ENCODE measurements at places on chromosomes 7 and 10.

- no peak for DNase-seq
Measured at GRCh38 chr7:139876622-139877283, 47.7 kb downstream of the TBXAS1 start.

GRCh38 chr7:130387628-130388403 lies 7.5 kb downstream of the CPA1 start:
- DNase-seq, result no peak

GRCh38 chr10:131760416-131761166 lies 140.2 kb upstream of the PPP2R2D start:
- no peak for DNase-seq

DNA sequence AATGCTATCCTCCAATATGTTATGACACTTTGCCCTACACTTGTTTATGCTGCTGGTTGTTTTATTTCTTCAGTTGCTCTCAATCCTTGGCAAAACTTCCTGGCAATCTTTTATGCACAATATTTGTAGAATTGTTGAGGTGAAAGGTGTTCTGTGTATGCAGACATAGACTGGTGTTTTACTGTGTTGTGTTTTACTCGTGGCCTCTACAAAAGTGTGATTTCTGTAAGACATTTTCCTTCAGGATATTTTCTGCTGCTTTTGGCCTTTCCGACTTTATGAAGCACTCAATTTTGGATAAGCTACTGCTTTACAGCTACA lies 21.8 kb downstream of the GLCCI1 start:
- no peak for DNase-seq

DNA sequence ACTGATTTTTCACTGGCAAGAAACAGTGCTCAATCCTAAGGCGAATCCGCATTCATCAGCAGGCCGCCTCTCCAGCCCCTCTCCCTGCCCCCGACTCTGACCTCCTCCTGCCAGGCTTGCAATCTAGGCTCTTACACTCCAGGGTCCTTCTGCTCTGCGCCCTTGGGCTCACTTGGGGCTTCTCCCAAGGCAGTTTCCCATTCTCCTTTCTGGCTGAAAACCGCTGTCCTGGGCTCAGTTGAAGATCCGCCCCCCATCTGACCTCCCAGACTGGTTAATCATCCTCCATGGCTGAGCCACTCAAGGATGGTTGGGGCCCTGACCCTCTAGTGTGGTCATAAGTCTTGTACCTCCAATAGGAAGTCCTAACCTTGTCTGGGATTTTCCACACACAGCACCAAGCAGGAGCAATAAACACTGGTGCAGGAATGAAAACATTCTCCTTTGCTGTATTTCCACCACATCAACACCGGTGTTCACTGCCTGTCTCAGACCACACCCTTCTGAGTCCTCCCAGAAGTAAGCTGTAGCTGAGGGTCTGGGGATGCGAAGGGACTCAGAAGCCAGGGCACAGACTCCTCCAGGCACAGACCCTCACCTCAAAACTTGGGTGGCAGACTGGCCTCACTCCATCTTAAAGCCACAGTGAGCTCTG lies 42.4 kb downstream of the TNS3 start:
- no peak for DNase-seq

GRCh38 chr7:132169730-132170129 lies 406.5 kb downstream of the PLXNA4 start:
- DNase-seq, result no peak

DNA sequence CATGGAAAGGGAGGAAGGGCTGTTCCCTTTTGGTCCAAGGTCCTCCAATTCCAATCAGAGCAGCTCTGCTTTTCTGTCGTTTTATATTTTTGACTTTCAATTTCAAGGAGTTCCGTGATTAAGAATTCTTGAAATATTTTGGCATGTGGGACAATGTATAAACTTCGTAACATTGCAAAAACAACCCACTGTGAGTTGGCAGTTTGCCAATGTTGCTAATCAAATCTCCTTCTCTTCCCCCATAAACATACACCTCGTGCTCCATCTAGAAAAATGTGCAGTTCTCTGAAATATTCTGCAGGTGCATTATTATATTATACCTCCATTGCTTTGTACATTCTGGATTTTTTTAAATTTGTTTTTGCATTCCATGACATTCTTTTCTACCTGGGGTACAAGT lies 49.8 kb downstream of the POU6F2 start:
- no peak for DNase-seq

All from thoracic aorta (tissue), 2 donors.